Spleen (tissue), 13 donors: ENCODE measurements at places on chromosomes 2 and 18. TPM values are rescaled to one million over a fixed set of nuclear protein-coding genes. Genes with fewer than 3 reads are reported as not detected.

DNA sequence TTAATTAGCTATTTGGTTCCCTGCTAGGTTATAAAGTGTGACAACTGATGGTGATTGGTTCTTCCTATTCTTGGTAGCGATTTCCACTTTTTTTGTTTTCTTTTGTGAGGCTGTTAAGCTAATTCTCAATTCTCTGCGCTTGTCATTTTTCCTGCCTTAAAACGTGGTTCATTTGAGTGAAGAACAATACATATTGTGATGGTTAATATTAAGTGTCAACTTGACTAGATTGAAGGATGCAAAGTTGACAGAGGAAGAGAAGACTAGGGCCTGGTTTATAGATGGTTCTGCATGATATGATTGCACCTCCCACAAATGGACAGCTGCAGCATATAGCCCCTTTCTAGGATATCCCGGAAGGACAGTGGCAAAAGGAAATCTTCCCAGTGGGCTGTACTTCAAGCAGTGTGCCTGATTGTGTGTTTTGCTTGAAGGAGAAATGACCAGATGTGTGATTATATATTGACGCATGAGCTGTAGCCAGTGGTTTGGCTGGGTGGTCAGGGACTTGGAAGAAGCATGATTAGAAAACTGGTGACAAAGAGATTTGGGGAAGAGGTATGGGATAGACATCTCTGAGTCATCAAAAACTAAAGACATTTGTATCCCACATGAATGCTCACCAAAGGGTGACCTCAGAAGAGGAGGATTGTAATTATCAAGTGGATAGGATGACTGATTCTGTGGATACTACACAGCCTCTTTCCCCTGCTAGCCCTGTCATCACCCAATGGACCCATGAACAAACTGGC, 39.4 kb upstream of the ZNF804A start:
- no peaks in the 10 kb centered on the region for H3K4me1 ChIP-seq
- H3K27ac ChIP-seq, result no peak overlapping the region
- H3K27me3 ChIP-seq, result no peaks in the 10 kb centered on the region

DNA sequence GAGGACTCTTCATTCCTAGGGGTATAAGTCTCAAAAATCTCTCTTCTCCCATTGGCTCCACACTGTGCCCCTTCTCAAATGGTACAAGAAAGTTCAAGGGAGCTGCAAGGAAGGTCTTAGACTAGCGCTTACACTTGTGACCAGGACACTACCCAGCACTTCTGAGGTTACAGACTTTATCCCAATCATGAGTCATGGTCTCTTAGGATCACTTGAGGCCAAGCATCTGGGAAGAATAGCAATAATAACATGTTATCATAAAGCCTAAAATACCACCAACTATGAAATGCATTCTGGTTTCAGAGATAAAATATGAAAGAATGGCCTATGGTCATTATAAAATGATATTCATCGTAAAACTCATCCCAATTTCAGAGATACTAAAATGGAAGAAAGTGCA, 309.9 kb upstream of the PKDCC start:
- H3K27ac ChIP-seq, result no peak overlapping the region
- no peak overlapping the region for H3K4me3 ChIP-seq
- no peaks in the 10 kb centered on the region for H3K4me1 ChIP-seq
- no peak for DNase-seq
- H3K27me3 ChIP-seq, result no peaks in the 10 kb centered on the region
- H3K36me3 ChIP-seq, result no peaks in the 10 kb centered on the region

DNA sequence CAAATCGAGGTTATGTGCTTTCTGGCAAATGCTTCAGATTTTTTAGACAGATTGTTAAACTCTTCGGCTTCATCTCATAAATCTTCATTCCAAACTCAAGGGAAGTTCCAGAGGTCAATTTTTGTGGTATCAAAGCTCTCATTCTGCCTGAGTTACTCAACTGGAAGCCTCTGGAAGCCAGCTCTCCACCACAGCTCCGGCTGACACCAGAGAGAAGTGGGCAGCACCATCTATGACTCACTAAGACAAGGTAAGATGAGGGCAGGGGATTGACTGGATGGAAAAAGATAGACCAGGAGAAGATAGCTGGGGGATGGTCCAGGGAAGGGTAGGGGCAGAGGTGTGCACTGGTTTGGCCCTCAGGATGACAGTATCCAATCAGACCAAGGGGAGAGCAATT, 137.3 kb upstream of the HNRNPA3 start:
- no peak overlapping the region for H3K4me3 ChIP-seq
- H3K27me3 ChIP-seq, result no peaks in the 10 kb centered on the region
- H3K36me3 ChIP-seq, result no peaks in the 10 kb centered on the region
- no peak overlapping the region for H3K27ac ChIP-seq
- H3K4me1 ChIP-seq, result no peaks in the 10 kb centered on the region
- DNase-seq, result no peak

- peaks cover 10% of the 10 kb centered on the region for H3K4me1 ChIP-seq
- H3K27ac ChIP-seq, result no peak overlapping the region
- H3K36me3 ChIP-seq, result no peaks in the 10 kb centered on the region
- H3K27me3 ChIP-seq, result no peaks in the 10 kb centered on the region
Observed at GRCh38 chr18:58556331-58557007, 72.4 kb downstream of the ALPK2 start.

DNA sequence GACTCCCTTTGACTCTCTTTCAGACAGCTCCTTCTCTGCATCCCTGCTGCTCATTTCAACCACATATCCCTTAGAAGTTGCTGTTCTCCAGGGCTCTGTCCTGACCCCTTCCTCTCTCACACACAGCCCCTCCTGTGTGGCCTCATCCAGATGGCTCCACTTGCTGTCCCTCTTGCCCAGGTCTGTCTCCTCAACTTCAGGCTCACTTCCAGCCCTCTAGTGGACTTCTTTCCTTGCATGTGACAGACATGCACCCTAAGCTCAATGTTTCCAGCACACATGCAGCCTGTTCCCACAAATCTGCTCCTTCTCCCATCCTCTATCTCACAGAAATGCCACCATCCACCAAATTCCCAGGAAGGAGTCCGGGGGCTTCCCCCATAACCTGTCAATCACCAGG, 9.0 kb upstream of the MRPL19 start:
- H3K27ac ChIP-seq, result no peak overlapping the region
- no peaks in the 10 kb centered on the region for H3K27me3 ChIP-seq
- no peak for DNase-seq
- H3K4me3 ChIP-seq, result no peak overlapping the region

DNA sequence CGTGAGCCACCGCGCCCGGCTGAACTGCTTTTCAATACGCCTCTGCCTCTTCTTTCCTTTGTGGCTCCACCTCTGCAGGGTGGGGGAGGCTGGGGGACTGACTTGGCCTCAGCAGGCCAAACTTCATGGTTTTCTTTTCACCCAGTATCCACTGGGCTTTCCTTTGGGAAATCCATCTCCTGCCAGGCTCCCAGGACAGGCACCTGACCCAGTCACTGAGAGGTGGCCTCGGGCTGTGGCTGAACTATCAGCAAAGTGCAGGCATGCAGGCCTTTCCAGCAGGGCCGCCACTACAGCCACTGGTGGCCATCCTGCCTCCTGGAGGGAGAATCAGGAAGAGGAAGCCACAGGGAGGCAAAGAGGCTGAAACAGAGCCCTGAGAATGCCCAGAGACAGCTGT, 33.4 kb upstream of the SEMA4C start:
- H3K4me3 ChIP-seq, result no peak overlapping the region
- no peaks in the 10 kb centered on the region for H3K27me3 ChIP-seq
- no peaks in the 10 kb centered on the region for H3K36me3 ChIP-seq
- DNase-seq, result no peak

GRCh38 chr2:222322236-222322635, 23.4 kb upstream of the PAX3 start:
- peaks cover 42% of the 10 kb centered on the region for H3K27me3 ChIP-seq
- H3K4me3 ChIP-seq, result no peak overlapping the region
- DNase-seq, result no peak
- H3K4me1 ChIP-seq, result peaks cover 18% of the 10 kb centered on the region
- no peak overlapping the region for H3K27ac ChIP-seq

DNA sequence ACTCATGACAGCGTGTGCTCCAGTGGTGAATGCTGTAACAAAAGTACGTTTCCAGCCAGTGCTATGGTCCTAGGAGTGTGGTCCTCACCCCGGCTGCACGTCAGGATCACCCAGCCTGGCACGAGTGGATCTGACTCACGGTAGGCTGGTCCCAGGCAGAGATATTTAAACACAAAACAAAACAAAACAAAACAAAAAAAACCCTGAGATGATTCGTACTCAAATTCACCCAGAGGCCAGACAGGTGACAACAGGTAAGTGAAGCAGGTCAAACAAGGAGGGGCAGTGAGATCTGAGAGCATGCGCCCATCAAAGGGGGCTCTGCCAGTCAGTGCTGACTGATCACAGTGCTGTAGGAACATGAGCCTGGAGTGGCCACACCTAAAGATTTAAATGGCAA, 43.2 kb downstream of the C2orf76 start:
- no peaks in the 10 kb centered on the region for H3K27me3 ChIP-seq
- no peak overlapping the region for H3K4me3 ChIP-seq
- H3K27ac ChIP-seq, result no peak overlapping the region
- H3K36me3 ChIP-seq, result no peaks in the 10 kb centered on the region

DNA sequence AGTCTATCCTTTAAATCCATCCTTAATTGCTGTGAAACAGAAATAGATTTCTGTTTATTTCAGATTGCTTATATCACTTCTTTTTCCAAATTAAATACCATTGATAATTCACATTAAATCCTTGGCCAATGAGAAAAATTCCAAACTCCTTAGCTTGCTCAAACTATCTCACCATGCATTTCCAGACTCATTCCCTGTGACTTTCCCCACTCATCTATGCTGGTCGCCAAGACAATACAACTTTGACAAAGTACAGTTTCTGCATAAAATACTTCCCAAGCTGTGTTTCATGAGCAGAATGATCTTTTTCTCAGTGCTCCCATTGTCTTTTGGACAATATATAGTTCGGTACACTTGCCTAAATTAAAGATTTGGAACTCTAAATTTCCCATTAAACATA, 575.6 kb downstream of the CPS1 start:
- no peaks in the 10 kb centered on the region for H3K4me1 ChIP-seq
- H3K27ac ChIP-seq, result no peak overlapping the region
- H3K27me3 ChIP-seq, result no peaks in the 10 kb centered on the region
- H3K36me3 ChIP-seq, result no peaks in the 10 kb centered on the region
- no peak for DNase-seq

The SLC5A6 gene
- total RNA-seq, result 22.9 TPM

The DNER gene
- 0.39 TPM for total RNA-seq

The FN1 gene
- 64.2 TPM for total RNA-seq

The C1QL2 gene
- not detected for total RNA-seq
